ENCODE measurements at places on chromosomes 5 and 9.

DNA sequence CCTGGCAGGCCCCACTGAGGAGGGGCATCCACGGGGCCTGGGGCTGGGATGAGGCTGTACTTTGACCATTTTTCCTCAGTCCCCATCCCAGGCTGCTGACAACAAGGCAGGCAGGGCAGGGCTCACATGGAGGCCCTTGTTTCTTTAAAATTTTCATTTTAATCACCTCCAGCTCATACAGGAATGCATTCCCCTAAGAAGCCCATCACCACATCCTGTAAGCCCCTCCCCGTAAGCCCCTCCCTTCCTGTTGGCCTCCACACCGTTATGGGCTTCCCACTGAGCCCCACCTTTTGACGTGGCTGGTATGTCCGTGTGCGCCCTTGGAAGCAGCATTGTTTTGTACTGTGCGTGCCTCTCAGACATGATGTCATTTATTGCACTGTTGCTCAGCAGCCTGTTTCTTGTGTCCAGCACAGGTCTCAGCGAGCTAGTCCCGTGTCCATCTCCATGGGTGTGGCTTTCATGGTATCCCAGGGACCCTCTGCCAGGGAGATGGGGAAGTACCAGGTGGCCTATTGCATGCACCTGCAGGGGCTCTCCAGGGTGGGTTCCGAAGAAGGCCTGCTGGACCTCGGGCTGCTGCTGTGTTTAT, 22.4 kb downstream of the PHF2 start:
- DNase-seq = no peak

GRCh38 chr9:127910613-127911205, 6.1 kb downstream of the ST6GALNAC4 start:
- no peak for DNase-seq

- peak; percentile 30 for DNase-seq
Observed at GRCh38 chr9:35749515-35750255, 598 bp downstream of the RGP1 start.

- DNase-seq = no peak
Observed at GRCh38 chr9:132592451-132592850, 10.0 kb downstream of the BARHL1 start.

- DNase-seq = no peak
Observed at GRCh38 chr5:172952034-172952511, 7.2 kb upstream of the RPL26L1 start.

- DNase-seq = no peak
Observed at GRCh38 chr5:146873186-146873917, 5.2 kb downstream of the PPP2R2B start.

GRCh38 chr5:170387775-170388639, 1.2 kb downstream of the KCNMB1 start:
- no peak for DNase-seq

- no peak for DNase-seq
Observed at GRCh38 chr5:100188339-100188738, 346.8 kb upstream of the FAM174A start.

DNA sequence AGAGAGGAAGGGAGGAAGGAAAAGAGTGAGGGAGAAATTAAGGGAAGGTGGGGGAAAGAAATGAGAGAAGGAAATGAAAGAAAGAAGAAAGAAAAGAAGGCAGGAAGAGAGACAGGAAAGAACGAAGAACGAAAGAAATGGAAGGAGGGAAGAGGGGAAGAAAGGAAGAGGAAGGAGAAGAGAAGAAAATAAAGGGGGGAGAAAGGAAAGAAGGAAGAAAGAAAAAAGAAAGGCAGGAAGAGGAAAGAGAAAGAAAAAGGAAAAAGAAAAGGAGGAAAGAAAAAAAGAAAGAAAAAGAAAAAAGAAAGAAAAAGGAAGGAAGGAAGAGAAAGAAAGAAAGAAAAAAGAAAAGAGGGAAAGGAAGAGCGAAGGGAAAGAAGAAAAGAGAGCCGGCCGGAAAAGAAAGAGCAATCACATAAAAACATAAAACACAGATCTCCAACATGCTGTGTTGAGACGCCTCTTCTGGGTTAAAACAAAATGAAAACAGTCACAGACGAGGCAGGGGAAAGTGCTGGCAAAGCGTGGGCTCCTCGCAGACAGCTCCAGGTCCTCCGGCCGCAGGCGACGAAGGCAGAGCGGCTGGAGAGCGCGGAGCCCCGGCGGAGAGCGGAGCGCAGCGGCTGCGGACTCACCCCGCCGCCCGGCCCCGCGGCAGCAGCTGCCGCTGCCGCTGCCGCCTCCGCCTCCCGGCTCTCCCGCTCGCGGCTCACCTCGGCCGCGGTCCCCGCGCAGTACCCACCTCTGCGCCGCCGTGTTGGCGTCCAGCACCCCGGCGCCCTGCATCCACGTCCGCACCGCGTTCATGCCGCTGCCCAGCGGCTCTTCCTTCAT, 896 bp downstream of the EBF1 start:
- DNase-seq = no peak

- DNase-seq = no peak
Observed at GRCh38 chr5:169507051-169507450, 76.5 kb upstream of the SPDL1 start.
